ENCODE measurements at places on chromosomes 1 and 21.

DNA sequence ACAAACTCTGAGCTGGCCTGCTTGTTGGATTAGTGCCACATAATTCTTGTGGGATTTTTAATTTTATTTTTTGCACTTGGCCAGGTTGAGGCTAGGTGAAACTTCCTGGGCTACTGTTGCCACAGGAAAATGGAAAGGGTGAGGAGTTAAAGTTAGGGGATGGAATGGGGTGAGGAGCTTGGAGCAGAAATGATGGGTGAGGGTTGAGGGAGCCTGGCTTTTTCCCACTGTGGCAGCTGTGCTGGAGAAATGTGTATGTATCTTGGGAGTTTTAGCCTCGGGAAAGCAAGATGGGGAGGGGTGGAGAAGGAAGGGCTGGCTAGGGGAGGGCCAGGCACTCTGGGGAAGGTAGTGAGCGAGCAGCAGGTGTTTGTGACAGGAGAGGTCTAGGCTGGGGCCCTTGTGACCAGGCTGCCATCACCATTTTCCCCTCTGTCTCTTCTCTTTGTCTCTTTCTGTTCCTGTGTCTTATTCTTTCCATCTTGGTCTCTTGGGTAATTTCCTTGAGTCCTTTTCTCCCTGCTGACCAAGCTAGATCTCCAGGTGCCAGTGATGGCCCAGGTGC, 2.0 kb downstream of the ZNF687 start:
- no peak for DNase-seq

GRCh38 chr1:245686006-245686405, 531.2 kb downstream of the KIF26B start:
- no peak for DNase-seq

DNA sequence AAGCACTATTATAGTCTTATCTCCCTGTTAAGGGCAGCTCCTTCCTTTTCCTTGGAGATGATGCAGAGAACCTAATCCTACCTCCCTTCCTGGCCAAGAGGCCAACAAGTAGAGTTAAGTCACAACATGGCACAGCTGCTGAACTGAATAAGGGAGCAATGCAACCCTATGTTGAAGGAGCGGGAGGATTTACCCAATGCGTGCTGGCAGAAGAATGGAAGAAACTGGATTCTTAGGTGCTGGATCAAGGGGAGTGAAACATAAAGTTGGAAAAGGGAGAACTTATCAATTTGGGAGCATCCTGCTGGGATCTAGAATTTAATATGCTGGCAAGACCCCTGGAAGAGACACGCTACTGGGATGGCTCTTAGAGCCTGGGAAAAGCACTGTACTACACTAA, 12.0 kb upstream of the HUNK start:
- DNase-seq = no peak

DNA sequence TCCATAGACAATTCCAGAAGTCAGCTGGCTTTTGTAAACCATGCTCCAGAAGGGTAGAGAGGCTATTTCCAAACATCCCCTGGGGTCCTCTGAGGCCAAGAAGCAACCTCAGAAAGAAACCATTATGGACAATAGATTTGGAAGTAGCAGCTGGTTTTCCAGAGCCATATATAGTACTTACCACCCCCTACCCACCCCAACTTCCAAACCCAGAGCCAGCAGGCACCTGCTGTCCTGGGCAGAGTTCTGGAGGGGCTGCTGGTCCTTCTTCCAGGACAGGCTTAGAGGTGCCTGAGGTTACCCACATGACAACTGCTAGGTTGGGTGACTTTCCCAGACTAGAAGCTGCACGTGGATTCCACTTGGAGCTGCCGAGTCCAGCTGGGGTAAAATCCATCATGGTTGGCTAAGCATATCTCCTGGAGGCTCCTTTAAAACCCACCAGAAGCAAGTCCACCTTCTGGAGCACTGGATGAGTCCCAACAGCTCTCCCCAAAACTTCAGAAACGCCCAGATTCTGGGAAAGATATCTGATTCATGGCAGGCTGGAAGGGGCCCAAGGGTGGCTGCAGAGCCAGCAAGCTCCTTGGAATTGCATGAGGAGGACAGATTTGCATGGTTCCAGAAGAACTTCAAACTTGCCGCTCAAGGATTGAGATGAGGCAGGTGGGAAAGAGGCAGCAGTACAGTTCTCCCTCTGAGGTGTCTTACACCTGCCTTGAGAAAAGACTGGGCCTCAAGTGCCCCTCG, 5.8 kb downstream of the MYCL start:
- peak; percentile 52 for DNase-seq

DNA sequence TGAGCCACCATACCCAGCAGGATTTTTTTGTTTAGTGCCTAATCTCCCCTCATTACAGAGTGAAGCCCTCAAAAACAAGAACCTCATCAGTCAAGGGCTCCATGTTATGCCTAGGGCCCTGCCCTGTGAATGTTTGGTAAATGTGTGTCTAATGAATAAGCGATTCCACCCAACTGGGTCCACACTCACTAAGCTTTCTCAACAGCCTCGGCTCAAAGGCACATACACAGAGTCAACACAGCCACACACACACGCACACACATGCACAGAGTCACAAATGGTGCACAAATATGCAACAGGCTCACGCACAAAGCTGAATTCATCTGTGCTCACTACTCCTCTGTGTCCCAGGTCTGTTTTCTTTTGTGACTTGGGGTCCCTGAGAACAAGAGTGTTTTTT, 11.7 kb upstream of the SYNC start:
- DNase-seq = no peak

GRCh38 chr1:207463021-207463420, 8.9 kb downstream of the CR2 start:
- DNase-seq = no peak

- peak; percentile 14 for DNase-seq
Measured at GRCh38 chr1:232143315-232143886, 486.5 kb downstream of the SIPA1L2 start.

DNA sequence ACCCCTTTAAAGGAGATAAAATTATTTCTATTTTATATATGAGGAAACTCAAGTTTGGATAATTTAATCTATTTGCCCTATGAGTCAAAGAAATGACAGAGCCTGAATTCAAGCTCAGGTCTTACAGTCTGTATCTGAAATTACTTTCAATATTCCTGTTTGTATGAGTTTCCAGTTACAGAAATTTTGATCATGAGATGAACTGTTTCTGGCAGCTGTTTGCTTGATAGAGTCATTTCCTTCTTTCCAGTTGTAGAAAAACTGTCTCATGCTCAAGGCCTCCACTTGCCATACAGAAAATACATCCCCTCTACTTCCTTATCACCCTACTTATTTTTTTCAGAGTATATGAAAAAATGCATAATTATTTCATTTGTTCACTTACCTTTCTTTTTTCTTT, 87.6 kb downstream of the PTPRC start:
- DNase-seq = peak; percentile 40

- DNase-seq = no peak
Measured at GRCh38 chr1:184682956-184683355, 71.7 kb downstream of the EDEM3 start.

DNA sequence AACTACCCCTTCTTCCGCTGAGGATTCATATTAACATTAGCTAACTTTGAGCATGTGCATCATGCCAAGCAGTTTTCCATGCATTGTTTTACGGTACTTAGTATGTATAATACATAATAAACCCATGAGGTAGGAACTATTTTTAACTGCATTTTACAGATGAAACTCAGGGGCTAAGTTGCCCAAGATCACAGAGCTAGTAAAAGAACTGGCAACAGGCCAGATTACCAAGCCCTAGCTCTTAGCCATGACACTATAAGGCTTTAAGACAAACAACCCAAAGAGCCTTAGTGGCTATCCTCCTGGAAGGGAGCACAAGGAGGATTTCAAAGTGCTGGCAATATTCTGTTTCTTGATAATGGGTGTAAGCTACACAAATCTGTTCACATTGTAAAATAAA, 6.1 kb downstream of the AK2 start:
- peak; percentile 66 for DNase-seq

GRCh38 chr1:177045151-177045550, 119.4 kb downstream of the ASTN1 start:
- DNase-seq = no peak

- DNase-seq = no peak
Measured at GRCh38 chr1:33656467-33657005, 184.1 kb downstream of the ZSCAN20 start.

DNA sequence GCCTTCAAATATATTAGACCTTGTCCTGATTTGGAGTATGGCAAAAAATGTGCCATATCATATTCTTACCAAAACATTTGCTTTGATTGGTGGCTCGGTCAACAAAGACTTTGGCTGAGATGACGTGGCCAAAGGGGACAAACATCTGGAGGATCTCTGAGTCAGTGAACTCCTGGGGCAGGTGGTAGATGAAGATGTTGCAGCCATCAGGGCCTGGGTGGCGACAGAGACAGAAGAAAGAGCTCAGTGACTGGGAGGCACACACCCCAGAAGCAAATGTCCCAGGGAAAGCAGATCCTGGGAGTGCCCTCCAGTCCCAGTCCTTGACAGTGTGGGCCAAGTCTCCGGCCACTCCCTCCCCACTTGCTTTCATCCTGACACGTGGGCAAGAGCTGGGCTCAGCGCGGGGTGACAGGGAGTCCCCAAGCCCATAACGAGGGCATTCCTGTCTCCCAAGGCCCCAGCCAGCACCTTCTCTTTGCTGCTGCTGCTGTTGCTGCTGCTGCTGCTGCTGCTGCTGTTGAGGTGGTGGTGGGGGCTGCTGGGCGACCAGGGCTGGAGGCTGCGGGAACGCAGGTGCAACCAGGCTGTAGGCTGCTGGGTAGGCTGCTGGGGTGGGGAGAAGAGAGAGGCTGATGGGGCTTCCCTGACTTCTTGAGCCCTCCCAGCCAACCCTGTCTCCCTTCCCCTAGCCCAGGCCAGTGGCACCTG, 10.7 kb downstream of the CELF3 start:
- no peak for DNase-seq

DNA sequence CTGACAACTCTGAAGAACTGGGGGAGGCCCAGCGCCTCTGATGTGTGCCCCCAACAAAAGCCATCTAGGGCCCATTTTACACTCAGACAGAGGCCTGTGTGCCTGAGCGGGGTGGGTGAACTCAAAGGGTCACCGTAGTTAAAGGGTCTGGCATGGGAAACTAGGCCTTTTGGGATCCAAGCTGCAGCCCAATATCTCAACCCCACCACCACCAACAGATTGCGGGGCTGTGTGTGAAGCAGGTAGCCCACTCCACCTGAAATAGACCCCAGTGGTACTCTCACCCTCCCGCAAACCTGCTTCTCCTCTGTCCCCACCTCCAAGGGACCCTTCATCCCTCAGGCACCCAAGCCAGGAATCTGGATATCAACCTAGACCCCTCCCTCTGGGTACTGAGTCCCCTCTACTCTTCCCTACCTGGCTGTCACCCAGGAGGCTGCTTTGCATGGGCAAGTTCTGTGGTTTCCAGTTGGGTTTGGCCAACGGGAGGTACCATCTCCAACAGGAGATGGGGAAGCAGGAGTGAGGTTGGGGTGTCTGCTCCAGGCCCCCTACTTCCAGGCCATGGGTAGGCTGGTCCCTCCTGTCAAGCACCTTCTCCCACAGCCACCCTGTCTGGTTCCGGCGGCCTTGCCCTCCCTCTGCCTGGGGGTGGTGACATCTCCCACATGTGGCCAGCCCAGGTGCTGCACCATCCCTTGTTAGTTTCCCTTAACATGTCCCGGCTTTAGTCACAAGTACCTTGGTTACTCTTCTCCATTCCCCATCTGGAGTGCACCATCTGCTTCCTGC, 35.2 kb upstream of the LRP8 start:
- DNase-seq = no peak

- no peak for DNase-seq
Measured at GRCh38 chr1:209102120-209102519, 481.4 kb upstream of the CAMK1G start.

DNA sequence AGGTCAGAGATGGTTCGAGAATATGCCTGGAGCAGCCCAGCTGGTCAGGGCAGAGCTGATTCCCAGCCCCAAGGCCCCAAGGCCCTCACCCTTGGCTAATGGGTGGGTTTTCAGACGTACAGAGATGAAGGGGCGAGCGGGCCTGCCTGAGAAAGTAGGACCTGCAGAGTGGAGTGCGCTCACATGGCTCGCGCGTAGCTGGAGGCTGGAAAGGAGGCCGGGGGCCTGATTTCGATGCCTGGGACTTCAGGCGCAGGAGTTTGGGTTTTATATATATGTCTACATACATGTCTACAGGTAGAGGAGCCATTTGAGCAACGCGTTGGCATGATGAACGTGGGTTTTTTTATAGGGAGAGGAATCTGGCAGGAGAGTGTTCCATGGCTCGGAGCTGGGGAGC, 8.9 kb downstream of the COQ8A start:
- DNase-seq = no peak

DNA sequence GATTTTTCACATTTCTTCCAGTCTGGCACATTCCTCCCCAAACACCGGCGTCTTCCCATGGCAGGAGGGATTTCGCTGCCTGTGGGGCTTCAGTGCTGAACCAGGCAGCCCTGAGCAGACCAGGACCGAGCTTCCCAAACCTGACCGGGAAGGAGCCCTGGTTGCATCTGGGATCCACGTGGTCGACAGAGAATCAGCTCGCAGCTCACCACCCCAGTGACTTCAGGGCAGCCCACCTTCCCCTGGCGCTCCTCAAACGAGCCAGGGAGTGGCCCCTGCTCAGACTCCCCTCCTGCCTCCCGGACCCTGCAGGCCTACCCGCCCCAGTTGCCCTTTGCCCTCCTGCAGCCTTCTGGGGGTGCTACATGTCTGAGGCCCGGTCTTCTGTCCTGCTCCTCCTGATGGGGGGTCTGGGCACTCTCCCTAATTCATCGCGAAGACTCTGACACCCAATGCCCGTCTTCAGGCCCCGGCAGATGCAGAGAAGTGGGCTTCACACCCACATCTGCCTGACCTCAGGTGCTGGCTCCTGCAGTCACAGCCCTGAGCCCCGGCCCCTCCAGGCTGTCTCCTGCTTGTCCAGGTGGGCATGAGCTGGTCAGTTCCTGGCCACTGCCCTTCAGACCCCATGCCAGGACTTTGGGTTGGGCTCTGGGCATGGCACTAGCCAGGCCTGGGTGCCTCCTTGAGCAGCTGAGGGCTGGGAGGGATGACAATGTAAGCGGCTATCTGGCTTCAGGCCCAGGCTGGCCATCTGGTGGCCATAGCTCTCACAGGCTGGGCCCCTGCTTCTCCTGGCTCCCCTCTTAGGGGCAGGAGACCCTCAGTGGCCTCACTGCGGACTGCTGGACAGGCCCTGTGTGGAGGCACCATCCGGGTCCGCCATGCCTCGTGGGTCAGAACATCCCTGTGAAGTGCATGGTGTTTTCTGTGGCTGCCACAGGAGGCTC, 26.1 kb upstream of the PRSS38 start:
- no peak for DNase-seq
